ENCODE measurements at places on chromosomes 7 and 10.
A peak's percentile ranks its signal among the peaks of the same experiment; 100 is the strongest.

DNA sequence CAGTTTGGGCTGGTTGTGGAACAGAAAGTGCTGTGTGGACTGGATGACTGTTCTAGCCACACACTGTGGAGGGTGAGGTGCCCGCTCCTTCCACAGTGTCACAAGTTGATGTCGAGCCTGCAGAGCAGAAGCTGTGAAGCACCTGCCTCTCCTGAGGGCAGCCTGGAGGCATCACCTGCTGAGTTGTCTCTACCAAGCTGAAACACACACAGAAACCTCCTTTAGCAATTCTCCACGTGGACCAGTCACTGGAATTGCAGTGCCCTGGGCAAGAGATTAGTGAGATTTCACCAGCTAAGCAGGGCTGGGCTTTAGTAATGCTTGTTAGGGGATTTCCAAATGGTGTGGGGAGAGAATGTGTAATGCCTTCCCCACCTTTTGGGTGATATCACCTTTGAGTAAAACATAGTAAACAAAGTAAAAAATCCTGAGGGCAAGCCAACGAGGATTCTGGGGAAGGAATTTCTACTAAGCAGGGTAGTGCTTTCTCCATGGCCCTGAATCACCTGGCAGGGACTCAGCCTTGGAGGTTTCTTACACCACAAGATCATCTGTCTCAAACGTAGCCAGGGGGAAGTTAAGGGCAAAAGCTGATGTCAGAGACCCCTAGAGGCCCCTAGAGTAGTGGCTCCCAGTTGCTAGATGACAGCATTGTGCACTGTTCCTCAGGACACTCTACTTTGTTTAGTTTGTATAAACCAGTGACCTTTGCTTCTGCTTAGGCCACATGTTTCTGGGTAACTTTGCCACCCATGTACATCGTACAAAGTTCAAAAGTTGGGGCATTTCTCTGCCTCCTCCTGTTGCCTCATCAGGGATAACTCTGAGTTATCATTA is 233.1 kb upstream of the IGFBP3 start:
- no peak for DNase-seq

GRCh38 chr10:84768132-84768531 is 439.7 kb downstream of the CCSER2 start:
- DNase-seq, result no peak

GRCh38 chr7:38839851-38840250 is 69.1 kb downstream of the VPS41 start:
- no peak for DNase-seq

DNA sequence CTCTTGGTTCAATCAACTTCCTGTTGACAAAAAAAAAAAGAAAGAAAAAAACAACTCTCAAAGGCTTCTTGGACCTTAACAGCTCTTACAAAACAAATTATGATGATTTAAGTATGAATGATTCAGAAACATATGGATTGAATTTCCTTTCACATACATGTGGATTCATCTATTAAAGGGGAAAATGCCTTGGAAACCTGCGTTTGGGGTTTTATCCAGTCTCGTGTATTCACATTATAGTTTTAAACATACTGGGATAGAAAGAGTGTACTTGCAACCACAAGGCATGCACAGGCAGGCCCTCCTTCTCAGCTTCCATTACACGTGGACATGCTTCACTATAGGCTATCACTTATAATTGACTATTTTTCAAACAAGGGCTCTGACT is 286.7 kb downstream of the INHBA start:
- no peak for DNase-seq

DNA sequence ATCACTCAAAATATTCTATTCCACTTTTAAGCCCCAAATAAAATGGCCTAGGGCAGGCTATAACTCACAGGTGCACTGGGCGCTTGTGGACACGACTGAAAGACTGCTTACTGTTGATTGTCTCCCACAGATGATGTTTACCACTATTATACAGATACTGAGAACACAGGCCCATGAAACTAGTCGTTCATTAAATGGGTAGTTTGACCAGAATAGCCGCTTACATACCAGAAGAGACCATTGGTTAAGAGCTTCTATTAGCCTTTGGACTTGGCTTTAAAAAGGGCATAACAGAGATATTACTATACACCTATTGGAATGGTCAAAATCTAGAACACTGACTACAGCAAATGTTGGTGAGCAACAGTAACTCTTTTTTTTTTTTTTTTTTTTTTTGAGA is 4.3 kb downstream of the CCDC6 start:
- DNase-seq, result no peak

DNA sequence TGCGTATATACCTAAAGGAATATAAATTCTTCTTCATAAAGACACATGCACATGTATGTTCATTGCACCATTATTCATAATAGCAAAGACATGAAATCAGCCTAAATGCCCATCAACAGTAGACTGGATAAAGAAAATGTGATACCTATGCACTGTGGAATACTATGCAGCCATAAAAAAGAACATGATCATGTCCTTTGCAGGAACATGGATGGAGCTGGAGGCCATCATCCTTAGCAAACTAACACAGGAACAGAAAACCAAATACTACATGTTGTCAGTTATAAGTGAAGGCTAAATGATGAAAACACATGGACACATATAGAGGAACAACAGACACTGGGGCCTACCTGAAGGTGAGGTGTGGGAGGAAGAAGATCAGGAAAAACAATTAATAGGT is 48.7 kb downstream of the GPR37 start:
- no peak for DNase-seq

DNA sequence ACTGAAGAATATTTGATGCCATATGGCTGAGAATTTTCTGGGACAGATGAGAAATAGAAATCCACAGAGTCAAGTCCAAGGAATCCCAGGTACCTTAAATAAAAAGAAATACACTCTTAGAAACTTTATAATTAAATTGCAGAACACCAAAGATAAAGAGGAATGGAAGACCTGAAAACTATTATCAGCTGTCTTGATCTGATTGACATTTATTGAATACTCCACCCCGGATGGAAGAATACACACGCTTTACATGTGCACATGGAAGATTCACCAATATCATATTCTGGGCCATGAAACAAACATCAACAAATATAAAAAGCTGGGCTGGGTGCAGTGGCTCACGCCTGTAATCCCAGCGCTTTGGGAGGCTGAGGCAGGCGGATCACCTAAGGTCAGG is 81.6 kb downstream of the EXOC6 start:
- no peak for DNase-seq

DNA sequence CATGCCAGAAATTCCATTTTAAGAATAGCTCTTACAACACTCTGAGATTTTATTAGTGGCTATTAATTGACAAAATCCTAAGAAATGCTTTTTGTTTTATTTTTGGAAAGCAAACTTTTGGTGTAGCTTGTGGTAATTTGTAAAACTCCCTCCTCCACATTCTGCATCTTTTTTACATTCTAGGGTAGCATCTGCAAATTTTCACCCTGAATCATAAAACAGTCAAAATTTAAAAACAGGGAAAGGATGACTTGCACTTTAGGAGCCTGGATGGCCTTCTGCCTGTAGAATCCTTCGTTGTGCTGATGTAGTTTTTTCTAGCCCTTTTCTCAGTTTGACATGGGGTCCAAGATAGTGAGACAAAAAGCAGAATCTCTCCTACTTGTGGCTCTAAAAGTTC is 316.1 kb downstream of the ADRA2A start:
- no peak for DNase-seq

DNA sequence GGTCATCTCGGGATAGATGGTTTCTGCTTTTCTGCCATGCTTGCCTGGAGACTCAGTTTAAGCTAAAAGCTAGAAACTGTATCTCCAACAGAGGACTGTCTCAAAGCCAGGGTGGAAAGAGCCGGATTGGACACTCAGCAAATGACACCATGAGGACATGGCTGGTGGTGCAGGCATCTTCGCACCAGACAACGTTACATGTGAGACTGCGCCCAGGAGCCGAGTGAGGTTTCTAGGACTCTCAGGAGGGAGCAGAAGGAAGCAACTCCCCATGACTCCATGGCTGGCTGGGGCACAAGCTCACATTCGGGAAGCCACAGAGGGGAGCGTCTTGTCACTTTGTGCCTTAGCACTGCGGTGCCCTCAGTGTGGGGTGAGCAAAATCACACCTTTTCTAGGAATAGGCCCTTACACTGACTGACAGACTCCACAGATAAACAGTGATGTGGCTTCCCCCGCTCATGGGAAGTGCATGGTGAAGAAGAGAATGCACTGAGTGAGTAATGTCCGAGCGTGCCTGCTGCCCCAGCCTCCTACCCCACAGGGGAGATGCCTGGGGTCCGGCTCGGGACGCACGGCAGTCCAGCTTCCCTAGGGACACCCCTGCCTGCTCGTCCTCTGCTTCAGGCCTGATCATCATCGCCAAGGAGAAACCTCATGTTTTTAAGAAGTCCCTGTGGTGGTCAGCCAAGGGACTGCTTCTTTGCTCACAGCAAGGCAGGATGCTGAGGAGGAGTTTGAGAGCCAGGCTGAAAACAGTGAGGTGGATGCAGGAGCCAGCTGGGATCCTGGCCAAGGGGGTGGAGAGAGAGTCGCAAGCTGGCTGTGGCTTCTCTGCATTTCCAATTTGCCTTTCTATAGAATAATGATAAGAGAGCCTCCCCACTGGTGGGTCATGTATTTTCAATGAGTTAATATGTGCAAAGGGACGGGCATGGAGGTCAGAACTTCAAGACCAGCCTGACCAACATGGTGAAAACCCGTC is 52.2 kb upstream of the FXYD4 start:
- no peak for DNase-seq

DNA sequence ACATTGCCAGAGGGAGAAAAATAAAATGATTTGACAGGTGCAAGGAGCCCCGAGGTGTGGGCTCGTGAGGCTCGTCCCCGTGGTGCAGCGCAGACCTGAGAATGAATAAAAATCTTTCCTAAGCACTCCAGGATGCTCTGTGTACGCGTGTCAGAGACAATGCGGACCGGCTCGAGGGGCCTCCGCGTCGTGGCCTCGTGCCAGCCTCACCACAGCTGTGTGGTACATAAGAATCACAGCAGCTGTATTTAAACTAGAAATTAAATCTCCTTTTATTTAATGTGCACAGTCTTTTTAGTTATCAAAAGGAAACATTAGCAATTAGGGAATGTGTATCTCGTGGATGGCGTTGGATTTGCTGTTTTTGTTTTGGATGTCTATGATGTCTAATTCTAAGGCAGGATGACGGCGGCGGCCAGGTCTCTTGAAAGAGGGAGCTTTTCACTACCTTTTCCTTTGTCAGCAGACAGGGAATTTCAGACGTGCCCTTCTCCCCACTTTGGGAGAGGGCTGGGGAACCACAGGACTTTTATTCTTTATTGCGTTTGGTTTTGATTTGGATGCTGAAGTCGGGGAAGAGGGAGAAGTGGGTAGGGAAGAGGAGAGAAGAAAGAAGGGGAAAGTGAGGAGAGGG is 365.3 kb upstream of the SHH start:
- no peak for DNase-seq

DNA sequence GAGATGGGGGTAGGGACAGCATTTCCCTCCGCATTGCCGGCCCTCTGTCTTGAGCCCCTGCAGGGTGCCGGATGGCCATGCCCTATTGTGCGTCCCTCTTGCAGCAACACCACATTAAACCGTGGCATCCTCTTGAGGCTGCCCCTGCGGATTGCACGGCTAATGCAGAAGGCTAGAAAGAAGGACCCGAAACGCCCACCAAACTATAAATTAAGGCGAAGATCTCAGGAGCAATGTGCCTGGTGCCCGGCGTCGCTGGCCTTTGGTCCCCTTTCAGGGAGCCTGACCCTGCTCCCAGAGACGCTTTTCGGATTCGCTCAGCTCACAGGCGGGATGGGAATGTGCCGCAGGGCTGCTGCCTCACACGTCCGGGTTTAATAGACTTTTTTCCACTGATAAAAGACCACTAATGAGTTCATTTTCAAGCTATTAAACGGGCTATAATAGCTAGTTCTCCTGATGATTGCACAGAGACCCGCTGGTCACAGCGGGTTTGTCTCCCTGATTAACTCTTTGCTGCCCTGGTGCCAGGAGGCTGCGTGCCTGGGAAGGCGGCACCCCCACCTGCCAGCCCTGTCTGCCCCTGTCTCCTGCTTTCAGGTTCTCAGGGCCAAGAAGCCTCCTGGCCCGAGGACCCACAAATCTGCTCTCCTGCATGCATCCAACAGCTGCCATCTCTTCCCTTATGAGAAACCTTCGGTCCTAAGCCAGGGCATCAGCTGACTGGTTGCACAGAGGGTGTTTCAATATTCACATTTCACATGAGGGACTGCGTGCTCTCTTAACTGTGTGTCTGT is 128.3 kb downstream of the ADARB2 start:
- peak; percentile 1 for DNase-seq

- DNase-seq, result no peak
These were observed 13.5 kb downstream of the CRYGN start for GRCh38 chr7:151426441-151426903.

DNA sequence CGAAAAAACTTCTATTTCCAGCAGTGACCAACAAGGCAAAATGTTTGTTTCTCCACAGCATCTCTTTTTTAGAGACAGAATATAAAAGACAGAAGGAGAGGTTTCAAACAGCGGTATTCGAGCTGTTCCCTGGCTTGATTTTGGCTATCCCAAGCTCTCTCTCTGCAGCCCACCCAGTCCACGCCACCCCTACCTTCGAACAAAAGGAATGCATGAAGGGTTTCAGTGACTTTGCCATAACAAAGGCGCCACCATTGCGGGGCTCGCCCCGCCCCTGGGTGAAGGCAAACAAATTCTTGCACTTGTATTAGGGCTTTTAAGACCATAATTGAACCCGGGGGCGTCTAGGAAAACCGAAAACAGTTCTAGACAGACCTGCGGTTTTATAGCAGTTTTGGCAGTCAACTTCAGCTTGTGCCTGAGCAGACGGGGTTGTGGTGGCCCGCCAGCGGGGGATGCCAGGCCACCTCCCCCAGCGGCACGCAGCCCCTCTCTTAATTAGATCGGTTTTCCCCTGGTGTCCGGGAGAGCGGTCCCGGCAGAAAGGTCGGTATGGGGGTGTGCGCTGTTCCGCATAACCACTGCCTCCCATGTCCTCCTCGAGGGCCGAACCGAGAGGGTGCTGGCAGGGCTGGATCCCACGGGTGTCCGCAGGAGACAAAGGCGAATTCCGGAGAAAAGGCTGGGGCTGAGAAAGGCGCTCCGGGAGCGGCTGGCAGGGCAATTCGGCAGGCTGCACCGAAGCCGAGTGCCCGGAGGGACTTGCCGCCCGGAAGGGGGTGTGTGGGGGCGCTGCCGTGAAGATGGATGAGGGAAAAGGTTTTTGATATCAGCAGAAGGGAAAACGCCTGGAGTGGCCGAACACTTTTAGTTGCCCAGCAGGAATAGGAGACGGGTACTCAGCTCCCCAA is 2.7 kb upstream of the HOXA11 start:
- no peak for DNase-seq

GRCh38 chr7:134723892-134724291 is 55.5 kb upstream of the CALD1 start:
- DNase-seq, result no peak

- no peak for DNase-seq
These were observed 39.5 kb downstream of the CPED1 start for GRCh38 chr7:121027761-121028669.

GRCh38 chr7:152489044-152489443 is 53.2 kb upstream of the KMT2C start:
- DNase-seq, result no peak

GRCh38 chr7:50145226-50145625 is 52.2 kb upstream of the ZPBP start:
- no peak for DNase-seq

GRCh38 chr7:73730485-73730884 is 8.1 kb downstream of the ABHD11 start:
- no peak for DNase-seq
